Renal cortical epithelial cell (primary cell): ENCODE measurements at places on chromosomes 2 and 18.

DNA sequence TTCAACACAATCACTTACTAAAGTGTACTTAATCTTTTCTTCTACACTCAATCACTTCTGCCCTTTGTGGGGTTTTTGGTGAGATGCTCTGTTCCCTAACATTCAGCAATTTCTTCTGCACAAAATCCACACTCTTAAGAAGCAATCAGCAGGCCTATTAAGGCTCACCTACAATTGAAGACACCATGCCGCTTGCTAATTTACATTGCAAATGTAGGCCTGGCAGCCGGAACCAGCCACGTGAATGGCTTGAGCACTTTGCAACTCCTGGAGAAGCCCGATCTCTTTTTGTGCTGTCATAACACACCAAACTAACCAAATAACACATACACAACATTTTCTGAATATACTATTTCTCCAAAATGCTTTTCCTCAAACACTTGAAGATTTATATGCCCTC is 66.3 kb downstream of the NYAP2 start:
- DNase-seq: no peak

GRCh38 chr2:8536686-8537561 is 144.9 kb upstream of the ID2 start:
- DNase-seq: no peak

DNA sequence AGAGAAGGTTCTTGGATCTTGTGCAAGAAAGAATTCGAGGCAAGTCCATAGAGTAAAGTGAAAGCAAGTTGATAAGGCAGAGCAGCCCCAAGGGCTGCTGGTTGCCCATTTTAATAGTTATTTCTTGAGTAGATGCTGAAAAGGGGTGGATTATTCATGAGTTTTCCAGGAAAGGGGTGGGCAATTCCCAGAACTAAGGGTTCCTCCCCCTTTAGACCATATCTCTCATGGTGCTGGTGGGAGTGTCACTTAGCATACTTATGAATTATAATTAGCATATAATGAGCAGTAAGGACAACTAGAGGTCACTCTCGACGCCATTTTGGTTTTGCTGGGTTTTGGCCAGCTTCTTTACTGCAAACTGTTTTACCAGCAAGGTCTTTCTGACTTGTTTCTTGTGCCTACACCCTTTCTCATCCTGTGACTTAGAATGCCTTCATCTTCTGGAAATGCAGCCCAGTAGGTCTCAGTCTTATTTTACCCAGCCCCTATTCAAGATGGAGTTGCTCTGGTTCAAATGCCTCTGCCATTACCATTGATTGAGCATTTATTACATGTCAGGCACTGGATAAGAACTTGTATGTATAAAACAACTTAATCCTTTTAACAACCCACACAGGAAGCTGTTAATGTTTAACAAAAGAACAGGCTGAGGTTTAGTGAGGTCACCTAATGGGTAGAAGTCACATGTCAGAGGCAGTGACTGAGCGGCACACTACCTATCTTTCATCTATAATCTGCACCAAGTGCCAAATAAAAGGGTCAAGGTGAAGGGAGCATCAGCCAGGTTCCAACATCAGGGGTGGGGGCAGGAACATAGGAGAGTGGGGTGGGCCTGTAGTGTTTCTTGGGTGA is 250.9 kb downstream of the ICOS start:
- DNase-seq: peak; percentile 94

- no peak for DNase-seq
Observed at GRCh38 chr18:12008181-12008767, 27.0 kb downstream of the IMPA2 start.

GRCh38 chr2:122079844-122080243 is 324.4 kb downstream of the TSN start:
- no peak for DNase-seq

- DNase-seq: no peak
Observed at GRCh38 chr18:74945774-74946545, 263.0 kb downstream of the PTGR3 start.
